ENCODE measurements at places on chromosomes 4 and X.

DNA sequence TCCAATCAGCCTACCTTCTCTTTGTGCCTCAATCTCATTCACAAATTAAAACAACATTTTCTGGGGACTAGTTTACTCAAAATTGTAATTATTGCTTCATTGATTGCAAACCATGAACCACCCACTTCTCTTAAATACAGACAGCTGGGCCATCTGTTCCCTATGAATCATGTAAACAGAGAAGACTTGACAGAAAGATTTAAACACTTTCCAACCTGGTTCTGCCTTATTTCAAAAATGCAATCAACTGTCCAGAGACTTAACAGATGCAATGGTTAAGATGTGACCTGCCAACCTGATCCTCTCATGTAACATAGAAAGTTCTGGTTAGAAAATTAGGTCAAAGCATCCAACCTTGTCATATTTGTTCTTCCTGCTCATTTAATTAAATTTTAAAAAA lies 20.8 kb upstream of the SERTM2 start:
- DNase-seq, result no peak

GRCh38 chrX:143733866-143734265 lies 13.3 kb upstream of the SPANXN2 start:
- DNase-seq, result no peak

DNA sequence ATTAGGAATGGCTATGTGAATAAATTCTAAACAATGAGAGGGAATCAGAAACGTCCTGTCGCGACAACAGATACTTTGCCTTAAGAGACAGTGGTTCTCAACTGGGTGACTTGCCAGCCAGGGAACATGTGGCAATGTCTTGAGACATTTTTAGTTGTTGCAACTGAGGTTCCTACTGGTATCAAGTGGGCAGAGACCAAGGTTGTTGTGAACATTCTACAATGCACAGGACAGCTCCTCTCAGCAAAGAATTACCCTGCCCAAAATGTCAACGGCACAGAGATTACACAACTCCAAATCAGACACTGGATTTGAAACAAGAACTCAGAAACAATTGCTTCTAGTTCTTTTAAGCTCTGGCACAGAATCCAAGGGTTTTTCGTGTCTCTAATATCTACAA lies 128.6 kb downstream of the ARHGAP6 start:
- DNase-seq, result no peak

GRCh38 chrX:47629419-47630200 lies at the start of gene CFP:
TSS of gene CFP (minus strand) at chrX:47629930. CDS start at chrX:47629844, 86 bp downstream.
- no peak for DNase-seq

- no peak for DNase-seq
Measured at GRCh38 chrX:23841847-23842522, 59.0 kb downstream of the SAT1 start.

DNA sequence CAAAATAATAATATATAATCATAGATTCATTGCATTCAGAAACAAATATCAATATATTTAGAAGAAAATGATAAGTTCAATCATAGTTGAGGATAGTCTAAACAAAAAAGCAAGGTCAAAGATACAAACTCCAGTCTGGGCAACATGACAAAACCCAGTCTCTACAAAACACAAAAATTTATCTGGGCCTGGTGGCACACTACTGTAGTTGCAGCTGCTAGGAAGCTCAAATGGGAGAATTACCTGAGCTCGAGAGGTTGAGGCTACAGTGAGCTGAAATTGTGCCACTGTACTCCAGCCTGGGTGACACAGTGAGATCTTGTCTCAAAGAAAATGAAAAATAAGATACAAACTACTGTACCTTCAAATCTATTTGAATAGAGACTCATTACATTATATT lies 52.7 kb upstream of the ANXA10 start:
- DNase-seq, result no peak

DNA sequence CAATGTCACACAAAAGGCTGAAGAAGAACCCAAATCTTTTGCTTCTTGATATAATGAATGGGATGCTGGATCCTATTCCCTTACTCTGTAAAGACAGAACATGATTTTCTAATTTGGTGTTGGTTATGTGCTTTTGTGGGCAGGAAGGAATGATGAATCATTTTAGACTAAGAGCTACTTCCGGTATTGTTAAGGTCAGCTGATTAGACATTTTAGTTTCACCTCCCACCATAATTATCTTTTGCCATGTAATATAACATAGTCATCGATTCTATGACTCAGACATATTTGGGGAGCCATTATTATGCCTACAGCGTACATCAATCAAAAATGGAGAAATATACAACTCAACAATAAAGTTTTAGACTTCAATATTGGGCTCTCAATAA lies 265.3 kb downstream of the ZNF674 start:
- DNase-seq, result no peak

DNA sequence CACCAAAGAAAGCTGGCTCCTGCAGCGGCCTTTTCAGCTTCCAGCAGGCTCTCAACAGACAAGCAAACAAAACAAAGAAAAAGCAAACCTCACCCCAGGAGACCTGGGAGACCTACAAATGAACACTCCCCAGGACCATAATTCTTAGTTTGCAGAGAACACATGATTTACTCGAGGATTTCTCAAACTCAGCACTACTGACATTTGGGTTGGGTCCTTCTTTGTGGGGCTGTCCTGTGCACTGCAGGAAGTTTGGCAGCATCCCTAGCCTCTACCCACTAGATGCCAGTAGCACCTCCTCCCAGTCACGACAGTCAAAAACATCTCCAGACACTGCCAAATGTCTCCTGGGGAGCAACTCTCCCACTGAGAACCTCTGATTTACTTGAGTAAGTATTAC lies 21.9 kb downstream of the APOO start:
- DNase-seq, result no peak

Data from cortex of kidney (tissue), 1 donor.